ENCODE measurements at places on chromosomes 5 and 9.
A peak's percentile ranks its signal among the peaks of the same experiment; 100 is the strongest.

GRCh38 chr9:129344641-129345495 lies 166.8 kb upstream of the IER5L start:
- DNase-seq, result no peak

- no peak for DNase-seq
Observed at GRCh38 chr5:180080486-180081280, 9.1 kb upstream of the RNF130 start.

DNA sequence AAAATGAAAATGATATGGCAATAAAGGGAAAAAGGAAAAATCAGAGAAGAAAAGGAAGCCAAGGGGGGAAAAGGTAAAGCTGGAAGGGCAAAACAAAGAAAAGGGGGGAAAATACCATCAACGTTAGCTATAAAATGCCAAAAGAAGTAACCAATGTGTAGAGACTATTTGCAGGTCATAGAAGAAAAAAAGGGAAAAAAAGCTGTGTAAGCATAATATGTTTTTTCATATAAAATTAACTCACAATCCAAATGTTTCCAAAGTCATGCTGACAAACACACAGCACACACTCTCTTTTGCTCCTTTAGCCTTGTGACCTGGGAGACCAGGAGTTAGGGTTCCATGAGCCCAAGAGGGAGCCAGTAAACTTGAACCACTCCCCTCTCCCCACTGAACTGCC lies 18.2 kb downstream of the FBN2 start:
- DNase-seq, result no peak

- DNase-seq, result no peak
Observed at GRCh38 chr5:82417776-82418607, 139.8 kb upstream of the RPS23 start.

- DNase-seq, result no peak
Observed at GRCh38 chr5:135245521-135246499, 153.2 kb downstream of the MACROH2A1 start.

DNA sequence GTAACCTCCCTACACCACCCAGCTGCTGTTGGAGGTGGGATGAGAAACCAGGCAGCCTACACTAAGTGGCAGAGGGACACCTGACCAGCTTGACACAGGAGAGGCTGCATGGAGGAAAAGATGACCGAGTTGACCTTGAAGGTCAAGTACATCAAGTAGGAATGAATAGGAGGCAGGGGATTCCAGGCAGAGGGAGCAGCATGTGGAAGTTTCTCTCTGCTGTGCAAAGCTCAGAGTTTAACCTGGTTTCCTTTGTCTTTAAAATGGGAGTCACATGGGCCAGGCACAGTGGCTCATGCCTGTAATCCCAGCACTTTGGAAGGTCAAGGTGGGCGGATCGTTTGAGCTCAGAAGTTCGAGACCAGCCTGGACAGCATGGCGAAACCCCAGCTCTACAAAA lies 32.6 kb downstream of the SPRY4 start:
- no peak for DNase-seq

GRCh38 chr5:77208507-77209163 lies 1.8 kb upstream of the PDE8B start:
- no peak for DNase-seq

GRCh38 chr9:5449521-5450358 lies 602 bp upstream of the CD274 start:
- DNase-seq, result no peak

GRCh38 chr5:118552146-118552545 lies 436.2 kb downstream of the DTWD2 start:
- DNase-seq, result no peak

GRCh38 chr5:124663101-124663506 lies 83.3 kb downstream of the ZNF608 start:
- no peak for DNase-seq

DNA sequence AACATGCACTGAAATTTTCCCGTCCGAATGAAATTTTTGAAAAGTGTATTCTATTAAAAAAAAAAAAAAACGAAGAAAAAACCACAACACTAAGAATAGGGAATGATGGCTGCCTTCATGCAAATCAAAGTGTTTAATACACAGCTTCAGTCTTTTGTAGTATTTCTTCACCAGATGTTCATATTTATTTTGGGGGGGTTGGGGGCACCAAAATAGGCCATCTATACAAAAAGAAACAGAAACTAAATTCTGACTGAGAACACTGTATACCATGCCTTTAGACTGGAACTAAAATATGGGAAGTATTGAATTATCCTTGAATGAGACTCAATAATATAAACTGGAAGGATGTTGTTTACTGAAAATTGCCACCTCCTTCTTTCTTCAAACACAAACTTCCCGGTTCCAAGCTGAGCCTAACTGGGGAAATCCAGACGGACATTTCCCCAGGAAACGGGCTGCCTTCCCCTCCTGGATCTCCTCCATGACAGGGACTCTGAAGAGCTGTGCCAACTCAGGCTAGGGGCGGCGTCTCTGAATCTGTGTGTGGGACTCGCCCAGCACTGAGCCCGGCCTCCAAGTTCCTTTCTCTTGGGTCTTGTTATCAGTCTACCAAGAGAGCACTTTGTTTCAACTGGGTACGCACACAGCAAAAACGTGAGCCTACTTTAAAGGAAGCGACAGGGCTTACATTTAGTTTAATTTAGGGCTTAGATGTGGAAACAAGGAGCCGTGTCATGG lies 511.3 kb upstream of the ADAMTS16 start:
- no peak for DNase-seq

GRCh38 chr9:115212832-115213231 lies 94.9 kb upstream of the TNC start:
- DNase-seq, result no peak

- no peak for DNase-seq
Observed at GRCh38 chr5:116827078-116827477, 252.5 kb upstream of the SEMA6A start.

GRCh38 chr5:73558950-73559349 lies 6.5 kb downstream of the ANKRA2 start:
- DNase-seq, result no peak

DNA sequence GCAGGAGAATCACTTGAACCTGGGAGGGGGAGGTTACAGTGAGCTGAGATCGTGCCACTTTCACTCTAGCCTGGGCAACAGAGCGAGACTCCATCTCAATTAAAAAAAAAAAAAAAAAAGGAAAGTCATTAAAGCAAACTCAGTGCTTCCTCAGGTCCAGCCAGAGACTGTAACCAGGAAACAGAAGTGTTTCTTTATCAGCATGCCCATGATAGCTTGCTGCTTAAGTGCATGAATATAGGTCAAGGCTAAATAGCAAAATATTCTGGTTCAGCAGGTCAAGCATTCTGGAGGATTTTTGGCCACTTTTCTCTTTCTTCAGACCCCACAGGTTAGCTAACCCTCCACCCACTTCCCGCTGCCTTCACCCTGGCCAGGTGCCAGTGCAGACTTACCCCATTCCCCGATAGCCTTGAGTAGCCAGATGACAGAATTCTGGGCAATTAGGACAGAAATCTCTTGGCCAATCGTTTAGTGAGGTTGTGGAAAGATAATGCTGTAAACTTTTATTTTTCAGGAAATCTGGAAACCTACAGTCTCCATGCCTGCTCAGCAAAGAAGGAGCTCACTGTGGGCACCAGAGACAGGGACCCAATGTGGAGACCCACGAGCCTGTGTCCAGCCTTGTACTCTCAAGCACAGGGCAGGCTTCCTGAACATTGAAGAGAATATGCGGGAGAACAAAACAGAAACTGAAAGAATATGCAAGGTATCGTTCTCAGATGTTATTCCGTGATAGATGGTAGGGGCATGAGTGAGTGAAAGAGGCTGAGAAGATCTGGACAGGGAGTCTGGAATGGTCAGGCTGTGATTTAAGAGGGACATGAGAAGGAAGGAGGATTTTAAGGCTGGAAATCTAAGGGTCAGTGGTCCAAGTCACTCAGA lies 4.2 kb upstream of the UGT3A2 start:
- DNase-seq, result no peak

- no peak for DNase-seq
Observed at GRCh38 chr5:128681096-128681495, 143.1 kb upstream of the FBN2 start.

GRCh38 chr5:5141625-5142525 lies 1.7 kb downstream of the ADAMTS16 start:
- DNase-seq, result peak; percentile 19

GRCh38 chr5:134524826-134525682 lies at the start of gene JADE2:
TSS of gene JADE2 (plus strand) at chr5:134525670. CDS start at chr5:134535858, 10,188 bp downstream.
- DNase-seq, result peak; percentile 58

GRCh38 chr5:115532517-115532916 lies 12.1 kb downstream of the FEM1C start:
- no peak for DNase-seq

DNA sequence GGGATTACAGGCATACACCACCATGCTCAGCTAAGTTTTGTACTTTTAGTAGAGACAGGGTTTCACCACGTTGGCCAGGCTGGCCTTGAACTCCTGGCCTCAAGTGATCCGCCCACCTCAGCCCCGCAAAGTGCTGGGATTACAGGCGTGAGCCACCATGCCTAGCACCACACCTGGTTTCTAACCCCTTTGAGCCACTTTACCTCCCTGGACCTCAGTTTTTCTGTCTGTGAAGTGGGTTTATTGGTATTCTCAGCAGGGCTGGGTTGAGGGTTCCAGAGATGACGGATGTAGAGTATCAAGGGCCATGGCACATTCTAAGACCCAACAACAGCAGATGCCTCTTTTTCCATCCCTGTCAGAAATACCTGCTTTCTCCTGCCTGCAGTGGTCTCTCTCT lies 38.6 kb downstream of the AMBP start:
- DNase-seq, result no peak

- no peak for DNase-seq
Observed at GRCh38 chr9:90926936-90927335, 125.3 kb downstream of the SYK start.

DNA sequence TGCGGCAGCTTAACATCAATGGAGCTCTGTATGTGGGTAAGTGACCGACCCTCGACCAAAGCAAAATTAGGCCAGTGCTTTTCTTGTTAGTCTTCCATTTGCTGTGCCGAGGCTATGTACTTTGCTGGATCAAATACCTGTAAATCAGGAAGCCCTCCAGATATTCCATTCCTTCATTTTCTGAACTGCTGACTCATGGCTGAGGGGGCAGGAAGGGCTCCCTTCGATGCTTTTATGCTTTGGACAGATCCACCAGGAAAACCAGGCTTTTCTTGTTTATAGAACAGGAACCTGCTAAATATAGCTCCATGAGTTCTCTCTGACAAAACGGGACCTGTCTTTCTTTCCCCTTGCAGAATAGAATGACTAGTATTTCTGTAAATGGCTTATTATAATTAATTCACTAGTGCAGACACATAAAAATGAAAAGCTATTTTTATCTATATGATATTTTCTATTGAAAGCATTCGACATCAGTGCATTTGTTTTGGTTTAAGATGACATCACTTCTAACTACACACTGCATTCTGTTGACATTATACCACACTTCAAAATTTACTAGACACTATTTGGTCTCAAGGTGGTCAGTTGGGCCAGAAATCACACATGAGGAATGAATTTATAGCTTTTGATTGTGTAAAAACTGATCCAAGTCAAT lies 93.3 kb downstream of the LIFR start:
- no peak for DNase-seq

DNA sequence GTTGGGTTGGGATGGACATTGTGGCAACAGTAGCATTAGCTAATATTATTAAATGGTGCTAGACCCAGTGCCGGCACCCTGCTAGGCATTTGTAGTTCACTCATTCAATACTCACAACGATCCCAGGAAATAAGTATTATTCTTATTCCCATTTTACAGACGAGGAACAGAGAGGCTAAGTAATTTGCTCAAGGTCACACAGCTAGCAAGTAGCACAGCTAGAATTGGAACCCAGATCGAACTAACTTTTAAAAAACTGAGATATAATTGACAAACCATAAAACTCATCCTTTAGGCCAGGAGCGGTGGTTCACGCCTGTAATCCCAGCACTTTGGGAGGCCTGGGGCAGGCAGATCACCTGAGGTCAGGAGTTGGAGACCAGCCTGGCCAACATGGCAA lies 79.5 kb downstream of the SH3PXD2B start:
- no peak for DNase-seq

- DNase-seq, result no peak
Observed at GRCh38 chr5:1376981-1377380, 32.1 kb upstream of the CLPTM1L start.

DNA sequence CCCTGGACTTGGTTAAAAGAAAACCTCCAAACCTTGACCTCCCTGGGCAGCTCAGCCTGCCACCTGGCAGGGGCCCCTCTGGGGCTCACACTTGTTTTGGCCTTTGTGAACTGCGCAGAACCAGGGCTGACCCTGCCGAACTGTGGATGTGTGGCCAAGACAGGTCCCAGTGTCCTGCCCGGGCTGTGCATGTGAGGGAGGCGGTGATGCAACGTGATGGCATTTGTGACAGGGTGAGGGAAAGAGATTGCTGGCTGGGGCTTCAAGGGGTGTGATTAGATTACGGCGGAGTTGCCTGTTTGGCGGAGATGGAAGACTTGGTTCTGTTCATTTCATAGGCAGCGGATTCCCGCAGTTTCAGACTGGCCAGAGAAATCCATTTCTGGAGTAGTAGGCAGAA lies 30.4 kb upstream of the NKX2-5 start:
- no peak for DNase-seq

DNA sequence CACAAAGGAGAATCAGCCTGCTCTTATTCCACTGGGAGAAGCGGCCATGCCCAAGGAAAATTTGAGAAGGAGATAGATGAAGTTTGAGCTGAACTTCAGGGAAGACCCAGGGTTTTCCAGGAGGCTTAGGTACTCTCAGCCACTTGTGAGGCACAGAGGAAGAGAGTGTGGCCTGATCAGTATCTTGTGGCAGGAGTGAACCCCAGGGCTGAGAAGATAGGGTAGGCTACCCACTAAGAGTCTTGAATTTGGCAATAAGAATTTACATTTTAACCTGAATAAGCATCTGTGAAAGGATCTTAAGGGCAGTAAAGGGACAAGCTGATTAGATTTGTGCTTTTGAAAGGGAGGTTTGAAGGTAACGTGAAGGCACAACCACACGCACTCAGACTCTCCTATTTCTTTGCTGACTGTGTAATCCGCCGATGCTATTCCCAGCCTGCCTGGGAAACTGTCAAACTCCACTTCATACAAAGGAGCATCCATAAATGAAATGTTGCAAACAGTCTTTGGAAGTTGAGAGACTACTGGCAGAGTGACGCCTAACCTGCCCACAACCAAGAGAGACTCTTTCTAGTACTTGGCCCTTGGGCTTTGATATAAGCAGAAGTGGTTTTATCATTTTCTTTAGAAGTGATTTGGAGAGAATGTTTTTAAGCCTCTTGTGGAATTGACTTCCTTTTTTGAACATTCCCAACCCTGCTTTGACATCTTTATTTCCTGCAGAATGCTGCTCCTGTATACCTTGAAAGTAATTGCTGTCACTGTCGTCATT lies 108.2 kb upstream of the VCAN start:
- DNase-seq, result no peak

DNA sequence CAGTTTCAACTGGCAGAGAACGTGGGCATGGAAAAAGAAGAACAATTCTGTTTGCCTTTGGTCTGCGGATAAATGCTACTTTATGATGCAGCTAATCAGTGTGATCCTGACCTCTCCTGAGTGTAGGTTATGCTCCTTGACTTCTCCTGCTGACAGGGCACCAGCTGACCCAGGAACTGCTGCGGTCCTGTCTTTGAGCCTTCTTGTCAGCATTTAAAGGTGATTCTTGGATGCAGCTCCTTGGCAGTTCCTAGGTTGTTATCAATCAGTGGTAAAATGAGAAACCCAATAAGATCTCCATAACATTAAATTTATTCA lies 150.3 kb upstream of the FGF10 start:
- DNase-seq, result no peak

- DNase-seq, result no peak
Observed at GRCh38 chr9:34992376-34992951, 2.9 kb downstream of the DNAJB5 start.

Measured in stimulated activated CD8-positive, alpha-beta memory T cell treated with anti-CD3 and anti-CD28 coated beads, Interleukin-2, amount 100 ng/mL, for 1 hour (primary cell).